C1 segment of cervical spinal cord (tissue), 14 donors: ENCODE measurements at places on chromosomes 1 and 21.
A peak's percentile ranks its signal among the peaks of the same experiment; 100 is the strongest.

DNA sequence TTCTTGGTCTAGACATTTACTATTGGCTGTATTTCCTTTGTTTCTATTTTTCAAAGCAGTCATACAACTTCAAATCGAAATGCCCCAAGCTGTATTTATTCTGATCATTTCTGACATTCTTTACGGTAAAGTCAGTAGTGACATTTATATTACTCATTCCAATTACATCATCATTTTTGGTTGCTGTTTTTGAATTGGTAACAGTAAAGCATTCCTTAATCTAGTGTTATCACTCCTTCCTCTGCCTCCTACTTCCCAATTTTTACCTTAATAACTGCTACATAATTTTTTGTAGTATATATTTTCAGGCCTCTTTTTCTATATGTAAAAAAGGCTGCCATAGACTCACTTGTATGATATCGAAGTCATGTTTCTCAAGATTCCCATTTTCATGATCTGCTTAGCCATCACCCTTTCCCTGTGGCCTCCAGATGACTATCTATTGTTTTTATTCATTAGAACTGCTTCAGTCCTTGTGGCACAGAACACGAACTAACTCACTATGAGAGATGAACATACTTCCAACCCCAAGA lies 167.2 kb downstream of the RUNX1 start:
- DNase-seq = no peak

- no peak for DNase-seq
Observed at GRCh38 chr1:38997034-38997900, 6.2 kb downstream of the AKIRIN1 start.

DNA sequence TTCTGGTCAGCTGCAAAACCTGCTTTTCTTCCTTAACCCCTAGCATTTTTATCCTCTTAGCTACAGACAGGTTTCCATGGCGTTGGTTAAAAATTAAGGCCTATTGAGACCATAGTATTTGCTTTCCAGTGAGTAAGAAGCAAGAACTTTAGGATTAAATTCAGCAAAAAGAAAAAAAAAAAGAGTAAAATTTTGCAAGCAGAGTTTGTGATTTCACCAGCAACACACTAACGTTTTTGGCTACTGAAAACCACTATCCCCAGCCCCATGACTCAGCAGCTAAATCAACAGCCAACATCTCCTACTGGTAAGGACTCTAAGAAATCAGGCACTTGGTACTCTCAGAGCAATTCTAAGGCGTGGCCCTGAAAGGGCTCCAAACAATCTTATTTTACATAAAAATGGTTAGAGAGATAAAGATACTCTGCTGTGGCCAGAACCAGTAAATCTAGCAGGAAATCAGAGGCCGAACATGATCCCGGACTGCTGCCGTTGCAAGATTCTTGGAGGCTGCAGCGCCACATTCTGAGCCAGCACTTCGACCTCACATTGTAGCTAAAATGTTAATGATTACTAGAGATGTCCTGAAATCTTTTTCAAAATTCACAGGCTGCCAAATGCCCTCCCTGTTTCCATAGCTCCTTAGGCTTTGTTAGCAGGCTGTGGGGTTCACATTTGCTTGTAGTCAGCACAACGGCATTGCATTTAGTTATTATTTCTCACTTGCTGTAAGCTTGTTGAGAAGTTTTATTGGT lies 1.6 kb upstream of the ENO1 start:
- DNase-seq = no peak

GRCh38 chr1:200437556-200438203 lies 27.8 kb upstream of the ZNF281 start:
- DNase-seq = no peak

DNA sequence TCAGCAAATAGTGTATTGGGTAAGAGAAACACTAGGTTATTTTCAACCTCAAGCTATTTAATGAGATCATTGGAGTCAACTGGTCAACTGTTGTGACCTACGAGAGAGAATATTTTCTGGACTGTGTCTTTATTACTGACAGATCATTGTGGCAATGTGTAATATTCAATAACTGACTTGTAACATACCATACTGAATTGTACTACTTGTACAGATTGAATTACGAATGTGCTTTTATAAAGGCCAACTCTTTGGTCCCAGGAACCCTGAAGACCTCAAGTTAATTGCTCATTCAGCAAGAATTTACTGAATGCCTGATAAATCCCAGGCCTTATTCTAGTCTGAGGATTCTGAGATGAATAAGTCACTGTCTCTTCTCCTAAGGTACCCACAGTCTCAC lies 56.1 kb upstream of the CAMK1G start:
- DNase-seq = no peak

GRCh38 chr1:214793708-214794107 lies 190.7 kb downstream of the CENPF start:
- no peak for DNase-seq

DNA sequence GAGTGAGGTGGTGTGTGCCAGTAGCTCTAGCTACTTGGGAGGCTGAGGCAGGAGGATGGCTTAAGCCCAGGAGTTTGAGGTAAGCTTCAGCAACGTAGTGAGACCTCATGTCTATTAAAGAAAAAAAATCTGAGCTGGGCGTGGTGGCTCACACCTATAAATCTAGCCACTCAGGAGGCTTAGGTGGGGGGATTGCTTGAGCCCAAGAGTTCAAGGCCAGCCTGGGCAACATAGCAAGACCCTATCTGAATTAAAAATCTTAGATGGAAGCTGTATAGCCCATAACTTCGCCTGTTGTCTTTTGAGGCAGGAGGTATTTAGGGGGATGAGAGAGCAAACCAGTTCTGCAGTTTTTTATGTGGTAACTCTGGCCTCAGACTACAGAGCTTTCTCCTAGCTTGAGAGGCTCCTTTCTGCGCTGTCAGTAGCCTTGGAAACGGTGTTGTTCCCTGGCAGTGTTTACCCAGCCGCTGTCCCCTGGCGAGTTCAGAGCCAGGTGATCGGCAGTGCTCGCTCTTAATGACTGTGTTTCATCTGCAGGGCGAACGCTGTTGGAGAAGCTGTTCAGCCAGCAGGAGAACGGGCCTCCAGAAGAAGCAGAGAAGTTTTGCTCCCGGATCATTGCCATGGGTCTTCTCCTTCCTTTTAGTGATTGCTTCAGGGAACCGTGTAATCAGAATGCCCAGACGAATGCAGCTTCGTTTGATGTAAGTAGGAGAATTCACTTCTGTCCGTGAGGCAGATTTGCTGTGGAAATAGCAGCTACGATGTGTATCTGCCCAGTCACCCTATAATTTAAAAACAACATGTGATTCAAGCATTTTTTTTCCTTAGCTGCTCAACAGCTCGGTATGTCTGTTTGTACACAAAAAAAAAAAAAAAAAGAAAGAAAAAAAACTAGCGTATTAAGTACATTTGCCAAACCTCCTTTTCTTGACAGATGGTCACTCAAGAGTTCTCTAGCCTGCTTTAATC lies 31.2 kb downstream of the FMN2 start:
- DNase-seq = peak; percentile 29

DNA sequence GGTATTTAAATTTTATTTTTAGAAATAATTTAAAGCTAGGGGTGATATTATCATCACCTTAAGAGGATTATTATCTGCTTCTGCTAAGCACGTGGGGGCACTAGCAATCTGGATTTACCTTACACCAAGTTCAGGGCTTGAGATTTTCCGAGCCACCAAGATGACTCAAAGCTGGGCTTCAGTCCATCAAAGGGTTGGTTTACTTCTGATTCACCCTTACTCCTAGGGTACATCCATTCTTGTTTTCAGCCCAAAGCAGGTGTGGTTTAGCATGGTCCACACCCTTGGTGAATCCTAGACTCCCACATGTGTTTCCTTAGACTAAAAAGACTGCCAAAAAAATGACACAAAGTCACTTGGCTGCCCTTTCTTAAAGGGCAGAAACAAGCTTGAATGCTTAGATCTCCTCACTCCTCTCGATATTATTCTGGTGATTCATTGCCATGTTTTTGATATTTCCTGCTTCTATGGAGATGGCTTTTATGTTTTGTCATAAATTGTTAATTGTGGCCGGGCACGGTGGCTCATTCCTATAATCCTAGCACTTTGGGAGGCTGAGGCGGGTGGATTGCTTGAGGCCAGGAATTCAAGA lies 9.8 kb upstream of the PRSS38 start:
- DNase-seq = no peak

- DNase-seq = peak; percentile 96
Observed at GRCh38 chr1:94417978-94418663, at the start of gene ABCD3. Gene ABCD3, plus strand, starts transcription at chr1:94418389. Its CDS starts 90 bp downstream, at chr1:94418479.

GRCh38 chr21:45029948-45030681 lies 44.3 kb upstream of the ADARB1 start:
- DNase-seq = no peak

GRCh38 chr1:230595181-230595580 lies 47.1 kb upstream of the COG2 start:
- DNase-seq = no peak

- no peak for DNase-seq
Observed at GRCh38 chr1:115717541-115717940, 51.0 kb downstream of the CASQ2 start.

DNA sequence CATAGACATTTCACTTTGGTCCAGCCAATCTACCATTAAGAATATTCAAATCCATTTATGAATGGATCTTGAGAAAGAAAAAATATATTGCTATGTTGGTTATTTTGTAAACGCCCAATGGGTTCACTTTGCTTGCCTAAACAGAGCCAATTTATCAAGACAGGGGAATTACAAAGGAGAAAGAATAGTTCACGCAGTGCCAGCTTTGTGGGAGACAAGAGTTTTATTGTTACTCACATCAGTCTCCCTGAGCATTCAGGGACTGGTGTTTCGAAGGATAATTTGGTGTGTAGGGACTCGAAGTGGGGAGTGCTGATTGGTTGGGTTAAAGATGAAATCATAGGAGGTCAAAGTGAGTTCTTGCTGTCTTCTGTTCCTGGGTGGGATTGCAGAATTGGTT lies 135.3 kb downstream of the GABPA start:
- no peak for DNase-seq

DNA sequence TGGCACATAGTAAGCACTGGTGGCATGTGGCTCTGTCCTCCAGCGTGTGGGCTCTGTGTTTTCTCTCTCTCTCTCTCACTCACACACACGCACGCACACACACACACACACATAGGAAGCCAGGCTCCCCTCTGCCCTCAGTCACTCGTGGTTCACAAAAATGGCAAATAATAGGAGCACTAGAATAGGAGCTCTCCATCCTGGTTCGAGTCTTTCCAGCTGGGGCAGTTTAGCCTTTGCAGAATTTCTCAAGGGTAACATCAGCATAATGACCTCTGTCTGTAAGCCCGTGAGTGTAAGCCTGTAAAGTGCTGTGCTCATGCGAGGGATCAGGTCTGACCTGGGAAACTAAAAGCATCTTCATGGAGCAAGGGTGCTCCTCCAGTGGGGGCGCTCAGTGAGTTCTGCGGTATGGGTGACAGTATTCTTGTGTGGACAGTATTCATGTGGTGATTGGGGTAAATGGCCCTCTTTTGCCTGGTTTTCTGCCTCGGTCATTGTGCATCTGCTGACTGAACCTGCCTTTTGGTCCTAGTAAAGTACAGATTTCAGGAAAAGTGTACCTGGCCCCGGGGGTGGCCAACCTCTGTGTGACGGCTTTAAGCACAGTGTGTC lies 842 bp upstream of the ZC3H12A start:
- DNase-seq = no peak

- no peak for DNase-seq
Observed at GRCh38 chr1:209203533-209203895, 380.0 kb upstream of the CAMK1G start.

DNA sequence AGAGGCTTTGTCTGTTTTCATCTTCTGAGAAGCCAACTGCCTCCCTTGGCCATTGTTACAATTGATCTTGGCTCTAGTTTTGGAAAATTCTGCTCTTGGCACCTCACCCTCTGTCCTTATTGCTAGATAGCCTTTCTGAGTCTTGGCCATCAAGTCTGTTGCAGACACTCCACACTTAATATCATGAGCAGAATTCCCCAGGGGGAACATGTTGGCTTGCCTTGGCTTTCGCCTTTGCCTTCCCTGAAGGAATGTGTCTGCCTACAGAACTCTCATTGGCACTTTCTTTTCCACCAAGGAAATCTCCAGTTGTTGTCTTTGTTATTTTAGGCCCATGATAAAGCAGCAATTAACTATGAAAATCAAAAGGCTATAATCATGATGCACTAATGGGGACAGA lies 42.7 kb upstream of the LDLRAP1 start:
- DNase-seq = no peak

GRCh38 chr1:63714482-63714760 lies 59.4 kb upstream of the ROR1 start:
- DNase-seq = no peak
